Liver (tissue), 10 donors: ENCODE measurements at places on chromosomes 2 and 18.

DNA sequence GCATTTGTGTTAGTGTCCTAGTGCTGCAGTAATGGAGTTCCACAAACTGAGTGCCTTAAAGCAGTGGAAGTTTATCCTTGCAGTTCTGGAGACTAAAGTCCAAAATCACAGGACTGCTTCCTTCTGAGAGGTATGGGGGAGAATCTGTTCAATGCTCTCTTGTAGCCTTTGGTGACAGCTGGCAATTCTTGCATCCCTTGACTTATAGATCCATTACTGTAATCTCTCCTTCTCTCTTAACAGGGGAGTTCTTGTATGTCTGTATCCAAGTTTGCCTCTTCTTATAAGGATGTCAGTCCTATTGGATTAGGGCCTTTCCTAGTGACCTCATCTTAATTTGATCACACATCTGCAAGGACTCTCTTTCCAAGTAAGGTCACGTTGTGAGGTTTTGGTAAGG lies 69.9 kb downstream of the XRCC5 start:
- DNase-seq = no peak

- no peak for DNase-seq
These were observed 13.7 kb upstream of the GAL3ST2 start for GRCh38 chr2:241762933-241763369.

DNA sequence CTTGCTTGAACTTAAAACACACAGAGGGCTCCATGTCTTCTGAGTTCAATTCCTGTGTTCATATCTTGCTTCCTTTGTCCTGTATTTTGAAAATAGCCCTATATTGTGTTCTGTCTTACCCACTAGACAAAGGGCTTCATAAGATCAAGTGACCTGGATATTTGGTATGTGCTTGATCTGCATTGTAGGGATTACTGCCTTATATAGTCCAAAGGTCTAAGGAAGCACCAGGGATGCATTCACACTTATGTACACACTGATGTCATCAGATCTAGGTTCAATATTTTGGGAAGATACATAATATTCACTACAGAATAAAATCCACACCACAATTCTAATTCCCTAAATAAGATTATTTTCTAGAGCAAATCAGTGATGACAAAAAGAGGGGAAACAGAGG lies 278.0 kb upstream of the KYNU start:
- DNase-seq = no peak

GRCh38 chr2:27680571-27680970 lies 16.9 kb downstream of the SLC4A1AP start:
- DNase-seq = no peak

- DNase-seq = no peak
These were observed 305.5 kb downstream of the PTPRM start for GRCh38 chr18:7872569-7872968.

DNA sequence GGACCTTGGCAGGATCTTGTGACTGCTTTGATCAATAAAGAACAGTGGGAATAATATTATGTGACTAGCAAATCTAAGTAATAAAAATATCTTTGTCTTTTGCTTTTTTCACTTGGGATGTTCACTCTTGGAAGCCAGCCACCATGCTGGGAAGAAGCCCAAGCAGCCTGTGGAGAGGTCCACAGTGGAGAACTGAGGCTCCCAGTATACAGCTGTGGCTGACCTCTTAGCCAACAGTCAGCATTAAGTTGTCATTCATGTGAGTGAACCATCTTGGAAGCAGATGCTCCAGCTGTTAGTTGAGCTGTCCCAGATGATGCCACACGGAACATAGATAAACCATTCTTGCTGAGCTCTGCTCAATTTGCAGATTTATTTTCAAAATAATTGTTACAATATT lies 160.0 kb downstream of the OSR1 start:
- no peak for DNase-seq

DNA sequence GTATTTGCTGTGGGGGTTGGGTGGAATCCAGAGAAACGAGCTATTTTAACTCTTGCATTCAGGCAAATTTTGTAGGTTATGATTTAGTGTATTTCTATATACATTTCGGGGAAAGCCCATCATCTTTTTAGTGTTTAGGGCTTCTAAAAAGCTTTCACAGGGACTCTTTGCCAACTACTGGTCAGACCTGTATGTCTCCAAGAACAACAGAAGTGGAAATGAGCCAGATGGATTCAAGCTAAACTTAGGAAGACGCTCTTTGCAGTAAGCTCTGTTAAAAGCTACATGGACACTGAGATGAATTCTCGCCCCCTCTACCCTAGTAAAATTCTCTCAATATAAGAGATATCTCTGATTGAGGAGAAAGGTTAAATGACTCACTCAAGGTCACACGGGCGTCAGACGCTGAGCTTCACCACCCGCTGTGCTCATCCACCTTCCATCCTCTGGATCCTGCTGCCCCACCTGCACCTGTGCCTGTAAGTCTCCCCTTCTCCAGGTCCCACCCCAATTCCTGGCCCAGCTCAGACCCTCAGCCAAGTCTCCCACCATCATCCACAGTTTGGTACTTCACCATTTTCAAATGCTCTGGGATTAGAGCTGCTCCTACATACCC lies 85.6 kb downstream of the MARCHF4 start:
- DNase-seq = no peak

DNA sequence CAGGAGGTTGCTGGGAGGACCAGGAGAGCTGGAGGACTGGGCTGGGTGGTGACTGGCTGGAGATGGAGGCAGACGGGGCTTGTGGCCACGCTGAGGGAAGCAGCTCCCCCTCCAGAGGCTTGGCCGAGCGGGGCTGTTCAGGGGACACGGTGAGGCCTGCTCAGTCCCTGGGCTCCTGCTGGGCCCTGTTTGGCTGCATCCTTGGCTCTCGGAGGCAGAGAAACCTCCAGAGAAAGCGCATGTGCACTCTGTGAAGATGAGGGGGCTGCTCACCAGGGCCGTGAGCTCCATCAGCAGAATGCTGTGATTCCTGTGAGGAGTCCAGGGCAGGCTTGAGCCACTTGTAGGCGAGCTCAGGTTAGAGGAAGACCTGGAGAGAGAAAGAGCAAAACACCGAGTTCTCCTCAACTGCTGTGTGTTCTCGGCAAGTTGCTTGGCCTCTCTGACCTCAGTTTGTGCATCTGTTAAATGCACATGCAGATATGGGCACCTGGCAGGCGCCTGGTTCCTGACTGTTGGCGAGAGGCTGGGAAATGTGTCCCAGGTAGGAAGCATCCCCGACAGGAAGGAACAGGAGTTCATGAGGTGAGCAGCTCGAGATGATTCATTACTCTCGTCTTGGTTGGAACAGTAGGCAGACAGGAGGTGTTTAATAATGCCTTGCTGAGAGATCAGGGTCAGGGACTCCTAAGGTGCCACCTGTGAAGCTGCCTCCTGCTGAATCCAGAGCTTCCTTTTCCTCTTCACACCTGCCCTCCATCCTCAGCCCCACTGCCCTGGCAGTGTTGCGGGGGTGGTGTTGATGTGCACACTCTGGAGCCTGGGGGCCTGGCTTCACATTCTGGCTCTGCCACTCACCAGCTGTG lies 941 bp downstream of the ZAP70 start:
- DNase-seq = no peak

DNA sequence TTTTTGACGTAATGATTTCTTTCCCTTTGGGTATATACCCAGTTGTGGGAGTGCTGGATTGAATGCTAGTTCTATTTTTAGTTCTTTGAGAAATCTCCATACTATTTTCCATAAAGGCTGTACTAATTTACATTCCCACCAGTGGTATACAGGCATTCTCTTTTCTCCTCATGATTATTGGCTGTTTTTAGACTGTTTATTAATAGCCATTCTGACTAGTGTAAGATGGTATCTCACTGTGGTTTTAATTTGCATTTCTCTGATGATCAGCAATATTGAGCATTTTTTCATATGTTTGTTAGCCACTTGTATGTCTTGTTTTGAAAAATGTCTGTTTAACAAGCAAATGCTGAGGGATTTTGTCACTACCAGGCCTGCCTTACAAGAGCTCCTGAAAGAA lies 9.2 kb upstream of the CD28 start:
- DNase-seq = no peak
